ENCODE measurements at places on chromosomes 4 and X.

GRCh38 chr4:76458825-76459224 is 23.8 kb downstream of the SHROOM3 start:
- DNase-seq, result no peak

- no peak for DNase-seq
Observed at GRCh38 chr4:22686141-22686540, 6.6 kb upstream of the GBA3 start.

- no peak for DNase-seq
Observed at GRCh38 chrX:113202601-113203000, 362.0 kb upstream of the AMOT start.

DNA sequence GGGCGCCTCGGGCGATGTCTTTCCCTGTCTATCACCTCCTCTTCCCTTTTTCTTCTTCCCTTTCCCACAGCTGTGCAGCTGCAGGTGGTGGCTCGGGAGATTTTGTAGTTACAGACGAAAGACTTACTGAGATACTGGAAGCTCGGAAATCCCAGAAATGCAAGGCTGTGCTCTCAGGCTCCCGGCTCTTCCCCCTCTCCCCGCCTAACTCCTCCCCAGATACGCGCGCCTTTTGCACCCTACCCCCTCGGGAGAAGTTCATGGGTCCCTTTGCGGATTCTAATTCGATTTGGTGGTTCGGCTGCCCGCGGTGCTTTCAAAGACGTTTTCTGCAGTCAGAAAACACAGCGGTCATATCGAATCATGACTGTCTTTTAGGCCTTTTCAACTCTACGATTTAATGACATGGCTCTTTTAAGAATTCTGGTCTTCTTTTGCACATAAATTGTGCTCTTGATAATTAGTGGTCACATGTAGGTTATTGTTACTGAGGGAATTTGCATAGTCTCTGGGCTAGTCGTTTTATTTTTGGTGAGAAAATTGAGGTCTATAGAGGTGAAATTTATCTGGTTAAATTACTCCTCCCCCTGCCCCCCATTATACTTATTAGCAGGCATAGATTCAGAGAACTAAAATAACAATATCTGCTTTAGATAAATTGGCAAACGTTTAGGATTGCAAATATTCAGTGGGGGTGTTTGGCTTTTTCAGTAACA is 1.6 kb downstream of the SEPTIN11 start:
- peak; percentile 32 for DNase-seq

DNA sequence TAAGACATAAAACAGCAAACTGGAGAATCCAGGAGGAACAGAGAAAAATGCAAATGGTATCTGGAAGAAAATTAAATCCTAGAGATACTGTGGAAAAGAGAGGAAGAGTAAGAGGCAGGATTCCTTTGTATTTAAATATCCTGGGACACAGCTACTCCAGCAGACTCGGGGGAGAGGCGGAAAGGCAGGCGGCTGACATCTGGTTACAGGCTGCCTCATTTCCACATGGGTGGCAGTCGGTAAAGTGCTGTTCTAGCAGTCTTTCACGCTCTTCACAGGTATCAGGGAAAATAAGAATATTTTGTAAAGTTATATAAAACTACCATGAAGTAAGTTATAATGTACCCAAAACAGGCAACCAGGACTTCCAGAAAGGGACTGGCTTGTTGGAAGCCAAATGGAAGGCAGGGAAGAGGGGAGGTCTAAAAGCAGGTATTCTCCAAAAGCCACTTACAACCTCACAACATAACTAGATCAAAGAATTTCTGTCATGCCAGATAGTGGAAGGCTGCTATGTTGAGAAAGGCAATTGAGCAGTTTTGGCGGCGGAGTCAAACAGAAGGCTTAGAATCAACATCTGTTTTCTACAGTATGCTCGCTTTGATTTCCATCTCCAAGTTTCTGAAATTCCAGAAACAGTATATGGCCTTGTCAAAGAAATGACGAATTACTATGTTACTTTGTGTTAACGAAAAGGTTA is 1.3 kb upstream of the TIGD2 start:
- no peak for DNase-seq

DNA sequence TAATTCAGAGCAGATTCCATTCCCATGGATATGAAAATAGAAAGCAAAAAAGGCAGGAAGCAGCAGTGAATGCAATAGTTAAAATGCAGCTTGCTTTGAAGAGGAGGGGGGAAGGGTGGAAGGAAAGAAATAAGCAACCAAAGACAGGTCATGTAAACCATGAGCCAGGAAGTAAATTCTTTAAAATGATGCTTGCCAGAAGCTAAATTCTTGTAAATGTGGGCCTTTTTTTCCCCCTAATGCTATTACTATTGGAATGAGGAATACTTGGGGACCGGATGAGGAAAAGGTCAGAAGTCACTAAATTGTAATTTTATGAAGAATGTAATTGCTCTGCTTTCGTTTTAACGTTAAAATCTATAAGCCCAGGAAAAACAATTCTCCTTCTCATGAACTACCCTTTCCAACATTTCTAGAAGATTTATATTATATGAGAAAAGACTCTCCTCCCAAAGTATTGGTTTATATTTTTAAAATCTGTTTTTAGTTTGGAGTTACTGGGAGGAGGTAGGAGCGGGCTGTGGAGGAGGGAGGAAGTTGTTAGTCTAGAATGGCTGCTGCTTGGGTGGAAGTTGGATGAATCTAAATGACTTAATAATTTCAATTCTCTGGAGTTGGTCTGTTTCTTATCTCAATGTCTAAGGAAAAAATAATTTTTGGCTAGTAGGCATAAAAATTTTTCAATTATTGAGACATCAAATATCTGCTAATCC is 77.6 kb upstream of the PCDH18 start:
- no peak for DNase-seq

GRCh38 chr4:154320521-154320920 is 171.1 kb downstream of the DCHS2 start:
- no peak for DNase-seq

GRCh38 chr4:110611968-110612447 is 10.9 kb downstream of the PITX2 start:
- DNase-seq, result no peak

GRCh38 chr4:52904421-52904820 is 42.3 kb downstream of the RASL11B start:
- DNase-seq, result no peak

DNA sequence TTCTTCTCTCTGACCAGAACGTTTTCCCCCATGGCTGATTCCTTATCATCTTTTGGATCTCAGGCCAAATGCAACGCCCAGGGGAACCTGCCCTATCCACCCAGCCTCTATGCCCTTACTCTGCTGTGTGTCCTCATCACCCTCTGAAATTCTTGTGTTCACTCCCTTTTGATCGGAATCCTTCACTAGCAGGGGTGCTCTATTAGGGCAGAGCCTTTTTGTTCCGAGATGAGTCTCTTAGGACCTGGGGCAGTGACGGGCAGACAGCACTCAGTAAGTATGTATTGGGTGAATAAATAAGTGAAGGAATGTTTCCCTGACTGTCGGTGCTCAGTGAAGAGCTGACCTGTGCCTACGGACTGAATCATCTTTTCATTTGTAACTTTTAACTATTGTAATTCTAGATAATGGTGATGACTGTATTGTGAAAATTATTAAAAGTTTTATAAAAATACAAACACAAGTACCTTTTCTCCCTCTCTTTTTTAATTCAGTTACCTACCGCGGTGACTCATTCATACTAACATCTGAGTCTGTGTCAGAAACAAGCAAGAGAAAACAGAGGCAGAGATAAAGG is 4.8 kb upstream of the TENM3 start:
- DNase-seq, result peak; percentile 51

GRCh38 chr4:27787195-27787594 is 926.6 kb downstream of the STIM2 start:
- peak; percentile 90 for DNase-seq

- DNase-seq, result no peak
Observed at GRCh38 chr4:99679204-99679603, 21.6 kb upstream of the C4orf54 start.

DNA sequence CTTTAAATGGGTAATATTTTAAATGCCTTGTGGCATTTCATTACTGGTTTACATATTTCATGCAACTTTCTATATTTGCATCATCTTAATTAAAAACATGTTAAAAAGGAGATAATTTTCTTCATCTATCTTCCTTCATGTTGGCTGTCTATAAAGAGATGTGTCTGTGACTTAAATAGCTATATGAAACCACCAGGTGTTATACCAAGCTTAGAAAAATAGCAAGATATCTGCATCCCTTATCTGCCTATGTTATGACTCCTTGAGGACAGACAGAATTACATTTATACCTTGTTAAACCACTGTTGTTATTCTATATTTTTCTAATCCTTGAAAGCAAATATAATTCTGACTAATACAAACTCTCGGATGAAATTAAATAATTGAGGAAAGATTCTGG is 763.8 kb upstream of the GALNTL6 start:
- DNase-seq, result no peak

GRCh38 chrX:109635146-109635545 is 10.2 kb upstream of the KCNE5 start:
- DNase-seq, result peak; percentile 24

DNA sequence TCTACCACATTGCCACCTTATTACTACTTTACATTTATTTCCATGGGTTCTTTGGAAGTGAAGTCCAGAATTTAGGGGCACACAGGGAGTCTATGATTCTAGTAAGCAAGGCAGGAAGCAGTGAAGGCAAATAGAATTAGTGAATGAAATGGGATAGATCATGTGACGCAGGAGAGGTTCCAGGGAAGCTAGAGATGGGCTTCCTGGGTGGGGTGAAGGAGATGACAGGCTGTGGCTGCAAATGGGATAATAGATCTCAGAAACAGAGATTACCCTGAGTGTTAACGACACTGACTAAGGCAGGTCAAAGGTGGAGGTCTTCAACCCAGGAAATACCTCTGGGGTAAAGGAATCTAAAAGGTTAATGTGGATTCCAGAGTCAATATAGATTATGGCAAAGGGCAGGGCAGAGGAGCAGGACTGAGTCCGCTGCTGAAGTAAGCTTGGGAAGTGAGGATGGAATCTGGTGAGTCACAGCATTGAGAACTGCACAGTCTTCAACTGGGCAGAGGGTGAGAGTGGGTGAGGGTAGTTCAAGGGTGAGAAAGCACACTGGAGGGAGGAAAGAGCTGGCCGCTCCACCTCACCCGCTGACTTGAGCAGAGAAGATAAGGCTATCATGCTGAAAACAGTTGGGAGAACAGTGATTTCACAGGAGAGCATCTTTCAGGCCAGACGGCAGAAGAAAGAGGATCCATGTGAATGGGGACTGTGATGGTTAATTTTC is 70.8 kb downstream of the ANXA3 start:
- peak; percentile 43 for DNase-seq

DNA sequence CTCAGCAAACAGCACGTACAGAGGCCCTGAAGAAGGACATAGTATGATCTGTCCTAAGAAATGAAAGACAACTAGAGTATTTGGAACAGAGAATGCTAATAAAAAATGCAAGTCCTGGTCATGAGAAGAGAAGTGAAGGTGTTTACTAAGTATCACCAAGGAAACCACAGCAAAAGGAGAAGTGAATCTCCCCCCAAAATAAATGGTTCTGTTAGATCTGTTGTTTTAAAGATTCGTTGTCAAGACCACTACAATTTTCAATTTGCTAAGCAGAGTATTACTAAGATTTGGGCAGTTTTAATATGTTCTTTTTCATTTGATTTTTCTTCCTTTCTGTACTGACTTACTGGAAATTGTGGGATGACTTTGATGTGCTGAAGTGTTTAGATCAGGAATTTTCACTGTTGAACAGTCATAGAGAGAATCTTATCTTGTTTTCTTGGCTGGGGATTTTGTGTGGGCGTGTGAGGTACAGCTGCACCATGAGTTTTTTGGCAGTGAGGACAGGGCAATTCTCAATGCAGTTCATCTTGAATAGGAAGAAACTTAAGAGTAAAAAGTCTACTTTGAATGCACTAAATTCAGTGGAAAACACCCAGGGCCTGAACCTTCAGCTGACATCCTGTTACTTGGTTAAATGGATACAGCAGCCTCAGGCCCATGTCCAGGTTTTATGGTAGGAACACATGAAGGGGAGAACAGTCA is 132.2 kb downstream of the STIM2 start:
- no peak for DNase-seq

DNA sequence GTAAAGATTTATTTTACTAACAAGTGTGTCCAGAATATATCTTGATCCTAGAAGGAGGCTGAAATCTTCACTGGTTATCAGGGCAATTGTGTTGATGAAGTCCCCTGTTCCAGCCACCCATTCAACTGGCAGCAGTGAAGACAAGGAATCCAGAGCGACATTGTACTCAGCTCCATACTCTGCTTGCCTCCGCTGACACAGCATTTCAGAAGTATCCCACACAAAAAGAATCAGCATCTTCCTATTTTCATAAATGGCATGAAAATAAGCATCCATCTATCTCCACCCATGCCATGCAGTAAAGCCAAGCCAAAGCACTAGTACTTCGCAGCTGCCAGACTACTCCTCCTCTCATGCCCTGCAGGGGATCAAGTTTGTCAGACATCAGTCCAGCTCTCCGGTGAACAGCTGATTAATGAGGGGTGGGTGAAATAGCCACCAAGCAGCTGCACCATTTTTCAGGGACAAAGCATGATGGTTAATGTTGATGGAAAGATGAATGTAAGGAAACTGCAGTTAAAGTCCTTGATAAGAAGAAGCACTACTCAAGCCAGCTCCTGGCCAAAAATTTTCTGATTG is 54.0 kb downstream of the COL25A1 start:
- no peak for DNase-seq

GRCh38 chrX:154013614-154014360 is 5.9 kb downstream of the IRAK1 start:
- no peak for DNase-seq

- DNase-seq, result peak; percentile 85
Observed at GRCh38 chrX:150849996-150850720, 48.3 kb downstream of the CD99L2 start.

- DNase-seq, result peak; percentile 56
Observed at GRCh38 chr4:15707363-15707715, 4.5 kb downstream of the BST1 start.

DNA sequence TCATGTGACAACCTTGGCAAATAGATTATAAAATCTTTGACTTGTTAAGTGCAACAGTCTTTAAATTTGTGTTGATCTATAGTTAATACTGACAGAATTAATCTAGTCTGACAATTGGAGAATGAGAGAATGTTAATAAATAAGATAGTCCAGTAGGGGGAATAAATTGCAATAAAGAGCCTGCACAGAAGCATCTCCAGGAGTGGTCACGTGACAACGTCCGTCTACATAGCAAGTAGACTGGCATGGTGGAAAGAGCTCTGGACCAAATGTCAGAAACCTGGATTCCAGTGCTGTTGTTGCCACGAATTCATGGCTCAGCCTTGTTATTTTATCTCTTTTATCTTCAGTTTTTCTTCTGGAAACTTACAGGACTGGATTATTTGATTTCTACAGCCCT is 436.5 kb downstream of the RAB28 start:
- no peak for DNase-seq

- no peak for DNase-seq
Observed at GRCh38 chr4:7425591-7426468, 8.9 kb downstream of the PSAPL1 start.

DNA sequence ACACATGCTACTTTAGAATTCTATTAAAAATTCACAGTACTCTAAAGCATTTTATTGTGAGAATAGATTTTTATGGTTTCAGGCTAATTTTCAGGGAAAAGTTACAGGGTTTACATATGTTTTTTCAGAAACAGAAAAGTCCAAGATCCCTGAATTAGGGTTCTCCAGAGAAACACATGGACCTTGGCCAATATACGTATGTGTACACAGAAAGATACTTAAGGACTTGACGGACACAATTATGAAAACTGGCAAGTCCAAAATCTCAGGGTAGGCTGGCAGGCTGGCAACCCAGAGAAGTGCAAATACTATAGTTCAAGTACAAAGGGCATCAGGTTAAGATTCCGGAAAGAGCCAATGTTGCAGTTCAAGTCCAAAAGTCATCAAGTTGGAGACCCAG is 1897.8 kb upstream of the PCDH10 start:
- DNase-seq, result no peak
